IPS DF 6.9 (cell line): ENCODE measurements at places on chromosomes 5 and 9.
A peak's percentile ranks its signal among the peaks of the same experiment; 100 is the strongest.

GRCh38 chr9:83385317-83385716 is 152.9 kb downstream of the FRMD3 start:
- H3K4me3 ChIP-seq = no peak overlapping the region
- no peaks in the 10 kb centered on the region for H3K4me1 ChIP-seq
- H3K27ac ChIP-seq = no peak overlapping the region
- H3K36me3 ChIP-seq = no peaks in the 10 kb centered on the region
- DNase-seq = no peak

DNA sequence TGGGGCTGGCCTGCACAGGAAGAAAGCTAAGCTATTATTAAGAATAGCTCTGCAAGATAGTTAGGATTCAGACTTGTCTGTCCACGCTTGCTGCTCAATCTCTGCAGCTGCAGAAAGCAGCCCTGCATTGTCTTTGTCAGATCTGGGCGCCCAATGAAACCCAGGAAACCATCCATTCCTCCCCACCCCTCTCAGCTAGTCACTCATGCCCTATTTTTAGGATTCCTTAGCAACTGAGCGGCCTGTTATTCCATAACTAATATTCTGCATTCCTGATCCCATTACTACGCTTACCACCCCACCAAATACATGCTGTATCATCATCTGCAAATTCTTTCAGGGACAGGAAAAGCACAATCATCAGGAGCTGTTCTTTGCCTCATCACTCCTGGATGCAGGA is 52.9 kb upstream of the APC start:
- H3K4me1 ChIP-seq = no peaks in the 10 kb centered on the region
- DNase-seq = no peak
- H3K36me3 ChIP-seq = no peaks in the 10 kb centered on the region
- no peak overlapping the region for H3K4me3 ChIP-seq

DNA sequence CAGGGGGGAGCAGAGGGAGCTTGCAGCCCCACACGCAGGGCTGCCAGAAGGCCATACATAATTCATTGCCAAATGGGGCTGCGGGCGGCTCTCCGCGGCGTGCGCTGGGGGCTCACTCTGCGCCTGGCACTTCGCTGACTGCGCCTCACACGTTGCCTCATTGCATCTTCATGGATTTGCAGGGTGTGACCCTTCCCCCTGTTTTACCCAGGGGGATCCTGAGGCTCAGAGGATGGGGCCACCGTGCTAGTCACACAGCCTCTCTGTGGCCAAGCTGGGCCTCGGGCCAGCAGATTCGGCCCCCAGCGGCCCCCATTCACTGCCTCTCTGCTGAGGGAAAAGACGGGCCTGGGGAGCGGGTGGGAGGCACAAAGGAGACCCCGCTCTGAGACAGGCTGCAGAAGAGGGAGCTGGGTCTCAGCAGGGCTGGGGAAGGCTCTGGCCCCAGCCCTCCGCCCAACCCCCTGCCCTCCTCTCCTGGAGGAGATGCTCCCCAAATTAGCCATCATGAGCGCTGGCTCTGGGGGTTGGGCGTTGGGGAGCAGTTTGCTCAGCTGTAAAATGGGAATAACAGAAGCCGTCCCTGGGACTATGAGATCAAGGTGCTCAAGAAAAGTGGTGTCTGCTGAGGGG is 115.5 kb downstream of the C9orf50 start:
- H3K27me3 ChIP-seq = no peaks in the 10 kb centered on the region
- peaks cover 3% of the 10 kb centered on the region; the same call in 1 of the 2 replicates for H3K4me1 ChIP-seq
- no peak for DNase-seq
- no peak overlapping the region for H3K4me3 ChIP-seq
- H3K36me3 ChIP-seq = no peaks in the 10 kb centered on the region

DNA sequence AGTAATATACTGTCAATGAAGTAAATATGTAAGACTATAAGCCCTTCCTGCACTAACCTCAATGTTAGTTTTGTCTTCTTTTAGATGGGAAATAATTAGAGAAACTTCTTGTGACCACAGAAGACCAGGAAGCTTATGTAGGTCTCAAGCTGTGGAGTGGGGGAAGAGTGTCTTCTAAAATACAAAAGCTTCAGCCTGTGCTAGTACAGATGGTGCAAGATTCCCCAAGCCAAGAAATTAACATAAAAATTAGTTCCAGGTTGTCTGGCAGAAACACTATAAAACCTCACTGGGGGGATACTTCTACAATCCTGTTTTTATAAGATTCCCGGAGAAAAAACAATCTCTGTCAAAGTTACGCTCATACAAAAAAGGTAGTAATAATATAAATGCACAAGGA is 103.6 kb downstream of the FNBP1 start:
- DNase-seq = no peak
- H3K27ac ChIP-seq = no peak overlapping the region

DNA sequence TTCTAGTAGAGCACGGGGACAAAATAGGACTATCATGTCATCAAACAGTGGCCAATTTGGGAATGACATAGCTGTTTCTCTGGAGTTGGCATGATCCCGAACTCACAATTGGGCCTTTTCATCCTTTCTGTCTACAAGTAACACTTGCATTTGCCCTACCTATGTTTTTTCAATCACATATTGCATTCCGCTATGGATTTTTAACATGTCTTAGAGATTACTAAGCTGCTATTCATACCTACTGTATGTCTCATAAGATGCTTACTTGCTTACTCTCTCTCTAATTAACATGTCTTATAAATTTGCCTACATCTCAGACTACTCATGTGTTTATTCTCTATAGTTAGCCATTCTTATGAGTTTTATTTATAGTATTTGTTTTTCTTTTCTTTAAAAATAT is 341.2 kb upstream of the CTNND2 start:
- no peaks in the 10 kb centered on the region for H3K27me3 ChIP-seq
- no peak for DNase-seq
- H3K36me3 ChIP-seq = no peaks in the 10 kb centered on the region
- no peak overlapping the region for H3K4me3 ChIP-seq

GRCh38 chr9:92612816-92613215 is 57.1 kb downstream of the IPPK start:
- peaks cover 6% of the 10 kb centered on the region for H3K36me3 ChIP-seq
- no peaks in the 10 kb centered on the region for H3K27me3 ChIP-seq
- H3K27ac ChIP-seq = no peak overlapping the region
- no peaks in the 10 kb centered on the region for H3K4me1 ChIP-seq

- no peak overlapping the region for H3K4me3 ChIP-seq
- H3K4me1 ChIP-seq = no peaks in the 10 kb centered on the region
- no peak for DNase-seq
- H3K27ac ChIP-seq = no peak overlapping the region
Observed at GRCh38 chr5:39503155-39503554, 78.4 kb upstream of the DAB2 start.

GRCh38 chr5:116423141-116423540 is 151.5 kb downstream of the SEMA6A start:
- H3K27ac ChIP-seq = no peak overlapping the region
- no peak for DNase-seq
- H3K27me3 ChIP-seq = no peaks in the 10 kb centered on the region
- H3K36me3 ChIP-seq = no peaks in the 10 kb centered on the region
- H3K4me3 ChIP-seq = no peak overlapping the region
- H3K4me1 ChIP-seq = no peaks in the 10 kb centered on the region

GRCh38 chr9:129685220-129685932 is 19.9 kb downstream of the PRRX2 start:
- no peak overlapping the region for H3K4me3 ChIP-seq
- H3K4me1 ChIP-seq = no peaks in the 10 kb centered on the region
- no peak overlapping the region for H3K27ac ChIP-seq
- no peaks in the 10 kb centered on the region for H3K36me3 ChIP-seq

DNA sequence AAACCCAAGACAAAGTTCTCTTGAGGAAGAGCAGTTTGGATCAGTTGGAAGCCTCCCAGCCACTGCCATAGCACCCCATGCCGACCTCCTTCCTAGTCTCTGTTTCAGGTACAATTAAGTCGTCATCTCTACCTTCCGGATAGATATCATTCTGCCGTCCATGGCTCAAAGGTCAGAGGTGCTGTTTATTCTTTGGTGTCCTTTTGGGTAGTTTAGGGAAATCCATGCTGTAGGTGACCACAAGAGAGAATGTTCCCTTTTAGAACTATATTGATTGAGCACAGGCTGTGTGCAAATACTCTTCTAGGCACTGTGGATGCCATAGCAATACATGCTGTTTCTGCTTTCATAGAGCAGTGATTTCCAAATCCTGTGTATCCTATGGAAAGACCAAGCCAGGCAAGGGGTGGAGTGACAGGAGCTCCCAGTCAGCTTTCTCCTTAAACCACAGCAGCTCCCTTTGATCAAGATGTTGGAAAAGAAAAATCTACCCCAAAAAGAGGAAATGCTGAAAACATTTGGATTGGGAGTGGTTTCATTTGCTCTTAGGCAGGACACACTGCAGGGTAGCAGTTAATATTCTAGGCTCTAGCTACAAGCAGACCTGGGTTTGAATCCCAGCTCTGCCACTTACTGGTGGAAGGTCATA is 127.9 kb downstream of the PALM2AKAP2 start:
- 0 out of 2 replicates have a peak, but pooled peaks cover 2% of the 10 kb centered on the region for H3K4me1 ChIP-seq
- DNase-seq = no peak
- H3K4me3 ChIP-seq = no peak overlapping the region

GRCh38 chr5:155461304-155461703 is 447.7 kb downstream of the KIF4B start:
- no peaks in the 10 kb centered on the region for H3K27me3 ChIP-seq
- H3K36me3 ChIP-seq = no peaks in the 10 kb centered on the region
- DNase-seq = no peak
- H3K4me3 ChIP-seq = no peak overlapping the region

GRCh38 chr9:17623965-17624364 is 45.1 kb downstream of the SH3GL2 start:
- H3K27me3 ChIP-seq = no peaks in the 10 kb centered on the region
- no peaks in the 10 kb centered on the region for H3K4me1 ChIP-seq
- H3K36me3 ChIP-seq = no peaks in the 10 kb centered on the region
- DNase-seq = no peak
- no peak overlapping the region for H3K27ac ChIP-seq

DNA sequence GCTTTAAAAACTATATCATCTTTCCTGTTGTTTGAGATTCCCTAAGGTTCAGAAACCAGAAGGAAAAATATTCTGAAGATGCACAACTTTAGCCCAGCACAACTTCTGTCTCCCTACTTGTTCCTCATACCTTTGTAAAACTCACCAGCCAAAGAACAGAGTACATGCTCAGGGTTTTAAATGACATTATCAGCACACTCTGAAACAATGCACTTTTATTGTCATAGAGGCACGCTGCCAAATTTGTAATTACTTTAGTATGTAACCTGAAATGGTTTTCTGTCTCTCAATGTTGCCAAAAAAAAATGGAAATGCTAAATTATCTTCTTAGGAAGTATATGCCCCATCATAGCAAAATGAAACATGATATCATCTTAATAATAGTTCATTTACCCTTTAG is 383.6 kb upstream of the CDH6 start:
- peaks cover 1% of the 10 kb centered on the region; the same call in 1 of the 2 replicates for H3K4me1 ChIP-seq
- H3K27me3 ChIP-seq = no peaks in the 10 kb centered on the region
- H3K4me3 ChIP-seq = no peak overlapping the region
- H3K27ac ChIP-seq = no peak overlapping the region

- no peak overlapping the region for H3K4me3 ChIP-seq
- no peak overlapping the region for H3K27ac ChIP-seq
- peaks cover 6% of the 10 kb centered on the region for H3K4me1 ChIP-seq
- DNase-seq = no peak
- H3K27me3 ChIP-seq = no peaks in the 10 kb centered on the region
Observed at GRCh38 chr9:135840107-135840506, 67.2 kb downstream of the CAMSAP1 start.

DNA sequence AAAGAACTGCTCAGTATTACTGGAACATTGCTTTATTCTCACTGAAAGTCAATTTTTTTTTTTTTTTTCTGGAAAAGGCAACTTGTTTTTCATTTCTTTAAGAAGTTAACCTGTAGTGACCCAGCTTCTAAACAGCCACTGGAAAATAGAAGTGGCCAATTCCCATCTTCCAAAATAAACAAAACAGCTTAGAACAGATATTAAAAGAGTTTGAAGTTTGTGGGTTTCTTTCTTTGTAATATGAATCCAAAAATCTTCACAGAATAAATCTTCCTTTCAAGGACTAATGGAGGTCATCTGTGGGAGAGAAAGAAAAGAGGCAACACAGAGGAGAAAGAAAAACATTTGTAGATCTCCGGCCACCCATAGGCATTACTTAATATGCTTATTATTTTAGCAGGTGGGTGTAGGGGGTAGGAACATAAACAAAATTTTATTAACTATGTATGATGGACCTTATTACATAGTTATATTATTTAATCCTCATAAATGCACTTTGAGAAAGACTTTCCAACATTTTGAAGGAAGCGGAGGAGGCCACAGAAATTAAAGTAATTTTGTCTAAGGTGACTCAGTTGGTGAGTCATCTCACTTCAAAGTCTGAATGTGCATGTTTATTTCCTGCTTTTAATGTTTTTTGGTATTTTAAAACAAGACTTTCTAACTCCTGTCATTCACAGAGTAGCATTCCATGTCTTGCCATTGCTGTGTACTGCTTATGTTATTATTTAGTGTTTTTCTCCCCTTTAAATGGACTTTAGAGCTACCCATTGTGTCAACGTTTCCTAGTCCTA is 1791.8 kb upstream of the WWC1 start:
- no peak for DNase-seq
- no peak overlapping the region for H3K27ac ChIP-seq
- no peak overlapping the region for H3K4me3 ChIP-seq
- H3K36me3 ChIP-seq = no peaks in the 10 kb centered on the region
- no peaks in the 10 kb centered on the region for H3K27me3 ChIP-seq

- no peaks in the 10 kb centered on the region for H3K27me3 ChIP-seq
- no peaks in the 10 kb centered on the region for H3K36me3 ChIP-seq
- H3K27ac ChIP-seq = no peak overlapping the region
- peak overlapping the region; percentile 99; the same call in 1 of the 2 replicates for H3K4me3 ChIP-seq
- DNase-seq = no peak
- no peaks in the 10 kb centered on the region; the same call in 1 of the 2 replicates for H3K4me1 ChIP-seq
Observed at GRCh38 chr5:64767959-64768357, 533 bp downstream of the SREK1IP1 start.

DNA sequence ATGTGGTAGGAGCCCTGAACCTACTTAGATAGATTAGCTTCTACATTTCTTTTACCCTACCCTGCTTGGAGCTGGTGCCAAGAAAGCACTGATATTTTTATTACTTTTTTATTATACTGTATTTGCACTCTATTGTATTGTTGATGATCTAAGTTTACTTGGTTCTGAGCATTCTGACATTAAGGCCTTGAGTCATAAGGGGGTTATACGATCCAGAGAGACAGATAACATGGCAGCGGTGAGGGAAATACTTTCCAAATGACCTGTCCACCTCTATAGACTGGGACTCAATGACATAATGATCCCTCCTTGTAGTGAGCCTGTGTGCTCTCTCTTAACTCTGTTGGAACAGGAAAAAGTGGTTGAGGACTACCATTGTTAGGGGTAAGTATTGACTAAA is 176.3 kb downstream of the MAN2A1 start:
- H3K36me3 ChIP-seq = no peaks in the 10 kb centered on the region; the same call in 1 of the 2 replicates
- no peak overlapping the region for H3K27ac ChIP-seq
- no peaks in the 10 kb centered on the region for H3K27me3 ChIP-seq
- no peak for DNase-seq
- peaks cover 1% of the 10 kb centered on the region; the same call in 1 of the 2 replicates for H3K4me1 ChIP-seq
